ENCODE measurements at places on chromosomes 5 and 9.

- peak; percentile 68 for DNase-seq
Measured at GRCh38 chr5:168747987-168748777, 169.0 kb upstream of the PANK3 start.

DNA sequence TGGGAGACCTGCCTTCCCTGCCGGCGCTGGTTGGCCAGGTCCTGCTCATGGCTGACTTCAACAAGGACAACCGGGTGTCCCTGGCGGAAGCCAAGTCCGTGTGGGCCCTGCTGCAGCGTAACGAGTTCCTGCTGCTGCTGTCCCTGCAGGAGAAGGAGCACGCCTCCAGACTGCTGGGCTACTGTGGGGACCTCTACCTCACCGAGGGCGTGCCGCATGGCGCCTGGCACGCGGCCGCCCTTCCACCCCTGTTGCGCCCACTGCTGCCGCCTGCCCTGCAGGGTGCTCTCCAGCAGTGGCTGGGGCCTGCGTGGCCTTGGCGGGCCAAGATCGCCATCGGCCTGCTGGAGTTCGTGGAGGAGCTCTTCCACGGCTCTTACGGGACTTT lies 10.6 kb downstream of the DIPK1B start:
- no peak for DNase-seq

DNA sequence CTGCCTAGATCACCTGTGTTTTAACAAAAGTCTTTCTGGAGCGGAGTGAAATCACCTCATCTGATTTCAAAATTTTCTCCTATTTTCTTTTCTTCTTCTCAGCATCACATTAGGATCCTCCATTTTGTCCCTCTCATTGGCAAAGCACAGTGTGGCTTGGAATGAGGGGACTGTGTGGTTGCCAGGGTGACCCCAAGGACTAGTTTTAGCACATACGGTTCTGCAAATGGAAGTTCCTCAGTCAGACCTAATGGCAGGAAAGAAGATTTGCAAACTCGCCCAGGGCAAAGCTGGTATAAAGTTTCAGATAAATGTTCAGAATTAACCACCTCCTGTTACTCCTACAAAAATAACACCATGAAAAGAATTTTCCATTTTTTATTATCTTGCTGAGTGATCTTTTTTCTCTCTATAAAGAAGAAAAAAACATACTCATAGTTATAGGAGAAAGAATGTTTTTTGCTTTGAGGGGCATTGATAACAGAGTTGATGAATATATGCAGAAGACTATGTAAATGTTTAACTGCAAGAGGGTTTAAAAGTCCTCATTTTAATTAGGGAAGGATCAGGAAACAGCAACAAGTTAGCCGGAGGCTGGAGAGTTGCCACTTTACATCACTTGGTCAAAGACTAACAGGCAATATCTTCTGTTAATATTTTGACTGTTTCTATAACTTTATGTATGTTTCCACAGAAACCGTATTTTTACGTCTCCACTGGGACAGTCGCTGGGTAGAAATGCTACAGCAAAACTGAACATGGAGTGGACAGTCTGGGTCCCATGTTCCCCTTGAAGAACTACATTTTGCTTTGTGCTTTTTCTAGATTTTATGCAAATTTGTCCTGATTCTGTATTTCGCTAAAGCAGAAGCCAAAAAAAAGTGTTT lies 257.8 kb downstream of the NR2F1-AS1 start:
- no peak for DNase-seq

DNA sequence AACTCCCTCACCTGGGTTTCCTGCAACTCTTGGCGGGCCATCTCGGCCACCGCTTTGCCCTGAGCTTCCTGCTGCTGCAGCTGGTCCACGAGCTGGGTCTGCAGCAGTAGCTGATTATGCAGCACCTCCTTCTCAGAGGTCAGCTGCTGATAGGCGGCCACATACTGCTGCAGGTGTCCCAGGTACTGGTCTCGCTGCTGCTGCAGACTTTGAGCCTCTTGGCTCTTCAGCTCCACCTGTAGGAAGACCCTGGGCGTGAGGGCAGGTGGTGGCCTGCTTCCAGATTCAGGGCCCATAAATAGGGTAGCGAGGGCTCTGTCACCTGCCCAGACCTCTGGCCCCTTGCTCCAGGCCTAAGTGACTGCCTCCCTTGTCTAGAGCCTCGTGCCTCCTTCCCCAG lies 16.7 kb downstream of the GOLGA2 start:
- no peak for DNase-seq

DNA sequence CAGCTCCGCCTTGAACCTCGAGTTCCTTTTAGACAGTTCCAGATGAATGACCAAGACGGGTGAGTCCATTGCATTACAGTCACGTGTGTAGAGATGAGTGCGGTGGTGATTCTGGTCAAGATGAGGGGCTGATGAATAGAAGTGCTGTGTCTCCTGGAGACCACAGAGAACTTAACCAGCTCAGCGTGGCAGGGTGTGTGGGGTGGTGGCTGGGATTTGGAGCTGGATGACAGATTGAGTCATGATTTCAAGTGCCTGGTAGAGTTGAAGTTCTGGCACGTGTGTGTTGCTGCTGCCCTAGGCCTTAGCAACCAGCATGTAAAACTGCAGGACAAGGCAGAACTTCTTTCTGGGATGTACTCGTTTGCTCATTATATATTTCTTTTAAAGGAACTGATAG lies 53.3 kb downstream of the PRRC2B start:
- no peak for DNase-seq

GRCh38 chr9:99259231-99259918 lies 37.3 kb downstream of the SEC61B start:
- DNase-seq: no peak

DNA sequence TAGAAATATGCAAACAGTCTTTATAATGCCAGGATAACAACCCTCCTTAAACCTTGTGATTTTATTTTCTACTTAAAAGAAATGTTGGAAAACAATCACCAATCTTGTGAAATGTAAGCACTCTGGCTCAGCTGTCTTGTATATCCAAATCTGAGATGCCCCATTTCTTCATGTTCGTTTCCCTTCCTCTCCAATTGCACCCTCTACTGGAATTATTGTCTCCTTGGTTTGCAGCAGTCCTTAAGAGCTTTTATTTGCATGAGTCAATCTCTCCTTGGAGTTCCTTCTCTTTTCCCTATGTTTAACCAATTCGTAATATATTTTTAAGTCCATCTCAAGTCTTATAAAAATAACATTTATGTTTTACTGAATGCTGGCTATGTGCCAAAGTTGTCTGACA lies 362.0 kb upstream of the CDH10 start:
- DNase-seq: no peak
